T-helper 22 cell (primary cell): ENCODE measurements at places on chromosomes 7 and 10.

DNA sequence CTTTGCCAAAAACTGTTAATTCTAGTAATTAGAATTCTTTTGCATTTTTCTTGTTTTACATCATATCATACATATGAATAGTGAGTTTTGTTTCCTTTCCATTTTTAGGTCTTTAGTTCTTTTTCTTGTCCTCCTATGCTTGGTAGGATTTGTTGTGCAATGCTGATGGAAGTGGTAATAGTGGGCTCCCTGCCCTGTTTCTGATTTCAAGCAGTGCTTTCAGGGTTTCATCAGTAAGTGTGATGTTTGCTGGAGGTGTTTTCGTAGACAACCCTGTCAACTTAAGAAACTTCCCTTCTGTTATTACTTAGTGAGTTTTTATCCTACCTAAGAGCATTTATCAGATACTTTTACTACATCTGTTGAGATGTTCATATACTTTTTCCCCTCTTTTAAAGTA, 50.5 kb downstream of the CSGALNACT2 start:
- no peak for DNase-seq

DNA sequence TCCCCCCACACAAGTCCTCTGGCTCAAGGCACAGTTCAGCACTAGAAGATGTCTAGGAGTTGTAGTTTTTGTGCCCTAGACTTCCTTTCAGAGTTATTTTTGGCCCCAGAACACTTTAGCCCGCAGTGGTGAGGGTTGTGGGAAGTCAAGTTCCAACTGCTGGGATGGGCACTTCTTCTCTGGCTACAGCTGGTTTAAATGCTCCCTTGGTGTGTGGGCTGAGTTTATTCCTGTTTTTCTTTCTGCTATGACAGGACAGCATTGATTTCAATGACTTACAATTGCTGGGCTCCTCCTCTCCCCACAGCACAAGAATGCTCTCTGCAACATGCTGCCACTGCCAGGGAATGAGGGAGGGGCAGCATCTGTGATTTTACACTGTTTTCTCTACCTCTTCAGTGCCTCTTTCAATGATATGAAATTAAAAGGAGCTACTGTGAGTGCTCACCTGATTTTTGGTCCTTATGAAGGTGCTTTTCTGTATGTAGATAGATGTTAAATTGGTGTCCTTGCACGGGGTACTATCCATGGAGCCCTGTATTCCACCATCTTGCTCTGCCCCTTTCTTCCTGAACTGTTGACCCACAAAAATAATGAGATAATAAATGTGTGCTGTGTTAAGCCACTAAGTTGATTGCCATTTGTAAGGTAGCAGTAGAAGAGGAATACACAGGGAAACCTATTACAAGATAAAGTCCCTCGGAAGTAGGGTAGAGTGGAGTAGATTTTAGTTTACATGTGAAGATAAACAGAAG, 56.3 kb downstream of the SLC13A1 start:
- no peak for DNase-seq

- DNase-seq, result no peak
Measured at GRCh38 chr10:96387601-96388000, 28.8 kb upstream of the OPALIN start.

- DNase-seq, result no peak
Measured at GRCh38 chr10:43822631-43823580, 174.2 kb upstream of the ZNF32 start.

GRCh38 chr10:12644380-12645144, 295.2 kb downstream of the CAMK1D start:
- no peak for DNase-seq

DNA sequence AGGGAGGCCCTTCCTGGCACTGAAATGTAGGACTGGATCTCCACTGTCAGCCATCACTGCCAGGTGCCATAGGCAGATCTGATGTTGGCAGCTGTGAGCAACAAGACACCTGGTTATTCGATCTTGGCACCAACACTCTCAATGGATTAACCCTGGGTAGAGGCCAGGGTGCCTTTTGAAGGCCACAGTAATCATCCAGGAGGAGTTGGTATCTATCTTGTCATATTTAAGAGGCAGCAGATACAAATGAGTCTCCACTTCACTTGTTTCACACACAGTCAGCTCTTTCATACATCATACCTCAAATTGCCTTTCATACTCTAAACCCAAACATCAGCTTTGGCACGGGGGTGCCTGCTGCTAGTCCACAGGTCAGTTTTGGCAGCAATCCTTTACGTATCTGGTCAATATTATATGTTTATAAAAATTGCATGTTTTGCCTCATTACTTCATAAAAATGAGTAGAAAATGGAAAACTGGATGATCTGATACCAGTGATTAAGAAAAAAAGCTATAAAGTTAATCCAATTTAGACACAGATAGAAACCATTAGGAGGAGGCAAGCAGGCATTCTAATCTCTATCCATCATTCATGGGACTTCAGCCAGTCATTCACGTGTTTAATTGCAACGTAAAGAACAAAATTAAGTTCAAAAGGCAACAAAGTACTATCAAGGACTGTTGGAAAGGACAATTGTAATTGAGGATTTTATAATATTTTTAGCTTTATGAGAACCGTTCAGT, 12.7 kb upstream of the CACUL1 start:
- DNase-seq, result no peak

DNA sequence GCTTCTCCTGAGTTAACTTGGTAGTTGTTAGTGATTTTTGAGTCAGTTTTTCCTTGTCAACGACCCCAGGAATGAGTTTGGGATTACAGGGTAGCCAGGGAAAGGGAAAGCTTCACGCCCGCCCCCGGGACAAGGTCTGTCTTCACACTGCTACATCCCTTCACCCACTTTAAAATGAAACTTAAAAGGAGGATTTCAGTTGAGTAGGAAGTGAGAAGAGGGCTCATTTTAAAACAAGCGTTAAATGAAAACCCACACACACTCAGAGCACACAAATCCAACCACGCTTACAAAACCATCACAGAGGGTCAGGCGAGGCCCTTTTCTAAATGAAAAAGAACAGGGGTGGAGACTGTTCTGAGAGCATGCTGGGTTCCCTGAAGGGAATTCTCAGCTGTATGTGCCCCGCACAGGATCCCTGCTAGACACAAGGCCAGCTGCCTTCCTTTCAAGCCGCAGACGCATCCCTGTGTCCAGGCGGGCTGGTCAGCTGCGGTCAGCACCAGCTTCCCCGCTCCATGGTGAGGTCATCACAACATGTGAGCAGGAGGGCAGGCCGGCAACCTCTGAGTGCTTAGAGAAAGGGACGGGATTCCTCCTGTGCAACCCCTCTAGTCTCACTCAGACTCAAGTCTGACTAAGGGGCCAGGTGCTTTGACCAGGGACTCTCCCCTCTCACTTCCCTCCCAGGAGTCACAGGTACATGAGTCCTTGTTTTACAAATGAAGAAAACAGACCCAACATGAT, 111.8 kb downstream of the EGFR start:
- no peak for DNase-seq

DNA sequence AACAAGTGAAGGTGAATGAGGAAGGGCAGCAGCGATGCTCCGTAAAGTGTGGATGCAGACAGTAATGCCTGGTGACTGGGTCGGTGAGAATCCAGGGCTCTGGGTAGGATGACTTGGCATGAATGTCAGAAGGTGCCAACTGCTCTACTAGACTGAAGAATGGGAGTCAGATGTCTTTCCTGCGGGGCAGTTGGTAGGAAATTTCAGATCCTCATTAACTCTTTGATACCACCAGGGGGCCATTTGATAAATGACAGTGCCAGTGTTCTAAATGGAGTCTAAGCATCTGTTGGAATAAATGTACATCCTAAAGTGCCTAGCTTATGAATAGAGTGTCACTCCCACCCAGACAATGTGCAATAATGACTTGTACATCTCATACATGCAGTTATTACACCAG, 462.0 kb downstream of the GRM8 start:
- DNase-seq, result no peak

DNA sequence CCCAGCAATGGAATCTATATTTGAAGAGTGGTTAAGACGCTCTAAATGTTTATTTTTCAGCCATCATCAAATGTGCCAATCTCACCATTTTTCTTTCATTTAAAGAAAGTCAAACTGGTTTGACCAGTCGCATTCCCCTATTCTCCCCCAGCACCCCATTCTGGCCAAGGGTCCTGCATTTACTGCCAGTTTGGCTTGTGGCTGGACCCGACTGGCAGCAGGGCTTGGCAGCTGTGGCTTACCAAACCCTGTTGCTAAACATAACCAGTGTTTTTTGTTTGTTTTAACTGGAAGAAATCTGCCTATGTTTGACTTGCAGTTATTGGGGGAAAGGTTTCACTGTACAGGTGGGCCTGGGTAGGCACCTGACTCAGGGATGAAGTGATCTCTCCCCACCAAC, 116.3 kb downstream of the CYP26A1 start:
- no peak for DNase-seq

- DNase-seq, result no peak
Measured at GRCh38 chr7:50142425-50143017, 49.5 kb upstream of the ZPBP start.

GRCh38 chr10:110568055-110568735, 700 bp downstream of the SMC3 start:
- DNase-seq, result peak; percentile 42

GRCh38 chr10:79220307-79220706, 127.0 kb upstream of the PPIF start:
- no peak for DNase-seq

- DNase-seq, result no peak
Measured at GRCh38 chr7:37224746-37225145, 223.9 kb downstream of the ELMO1 start.

- DNase-seq, result no peak
Measured at GRCh38 chr7:124022551-124022950, 10.3 kb downstream of the TMEM229A start.

DNA sequence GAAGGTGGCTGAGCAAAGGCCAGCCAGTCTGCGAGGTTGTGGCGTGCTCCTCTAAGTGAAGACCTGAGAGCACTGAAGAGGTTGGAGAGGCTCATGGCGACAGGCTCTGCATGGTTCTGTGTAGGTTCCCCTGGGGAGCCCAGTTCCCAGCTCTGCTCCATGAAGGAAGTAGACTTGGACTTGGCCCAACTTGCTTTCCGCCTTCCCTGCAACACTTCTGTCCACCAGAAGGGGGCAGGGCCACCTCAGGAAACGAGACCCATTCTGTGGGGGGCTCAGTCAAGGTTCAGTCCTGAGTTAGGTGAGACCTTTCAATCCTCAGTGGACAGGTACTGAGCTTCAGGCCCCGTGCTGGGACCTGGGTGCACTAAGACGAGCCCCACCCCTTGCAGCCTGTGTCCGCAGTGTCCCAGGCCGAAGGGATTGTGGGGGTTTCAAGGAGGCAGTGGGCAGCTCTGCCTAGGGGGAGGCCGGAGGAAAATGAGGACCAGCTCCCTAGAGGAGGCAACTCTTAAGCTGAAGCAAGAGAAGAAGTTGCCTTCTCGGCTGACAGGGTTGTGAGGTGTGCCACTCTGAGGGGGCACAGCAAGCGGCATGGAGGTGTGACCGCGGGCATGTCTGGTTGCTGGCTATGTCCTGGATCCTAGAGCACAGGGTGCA, 15.0 kb upstream of the PCBD1 start:
- DNase-seq, result no peak

- DNase-seq, result no peak
Measured at GRCh38 chr10:60123668-60124067, 217.3 kb upstream of the CCDC6 start.

DNA sequence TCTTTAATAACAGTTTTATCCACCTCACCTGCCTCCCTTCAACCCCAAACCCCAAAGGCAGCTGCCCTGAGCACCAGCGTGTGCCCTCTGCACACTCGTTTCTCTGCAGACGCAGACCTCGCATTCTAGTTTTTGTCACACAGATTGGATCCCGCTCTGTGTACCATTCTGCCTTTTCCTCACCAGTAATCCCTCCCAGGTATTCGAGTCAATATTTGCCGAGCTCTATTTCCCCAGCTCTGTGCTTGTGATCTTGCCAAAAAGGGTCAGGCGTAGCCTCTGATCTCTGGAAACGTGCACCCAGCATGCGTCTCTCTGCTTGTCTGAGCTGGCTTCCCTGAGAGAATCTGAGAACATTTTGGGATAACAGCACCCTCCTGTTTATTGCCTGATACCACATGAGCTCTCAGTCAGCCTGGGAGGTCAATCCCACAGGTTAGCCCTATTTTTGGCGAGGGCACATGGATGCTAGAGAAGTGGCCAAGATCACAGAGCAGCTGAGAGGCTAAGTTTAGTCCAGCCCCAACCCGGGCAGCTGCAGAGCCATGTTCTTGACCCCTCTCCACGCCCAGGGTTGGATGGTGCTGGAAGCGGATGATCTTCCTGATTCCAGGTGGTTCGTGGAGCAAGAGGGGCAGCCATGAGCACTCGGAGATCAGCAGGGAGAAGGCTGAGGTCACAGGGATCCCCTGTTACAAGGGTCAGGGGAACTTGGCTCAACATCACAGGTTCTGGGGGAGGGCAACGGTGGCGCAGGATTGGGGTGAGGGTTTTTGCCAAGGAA, 29.1 kb downstream of the FOXL3 start:
- DNase-seq, result no peak

DNA sequence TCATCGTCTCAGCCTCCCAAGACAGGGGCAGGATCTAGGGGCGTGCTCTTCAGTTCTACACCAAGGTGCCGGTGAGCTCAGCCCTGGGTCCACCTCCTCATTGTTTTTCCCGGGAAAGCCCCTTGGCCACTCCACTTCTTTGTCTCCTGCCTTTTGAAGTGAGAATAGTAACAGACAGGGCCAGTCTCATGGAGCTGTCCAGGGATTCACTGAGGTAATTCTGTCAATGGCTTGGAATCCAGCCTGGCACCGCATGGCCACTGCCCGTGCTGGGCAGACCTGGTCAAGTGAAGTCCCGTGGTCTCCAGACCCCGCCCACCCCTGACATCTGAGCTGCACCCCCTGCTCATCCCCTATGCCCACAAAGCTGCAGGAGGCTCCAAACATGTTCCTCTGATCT, 138.9 kb downstream of the TNS3 start:
- no peak for DNase-seq

DNA sequence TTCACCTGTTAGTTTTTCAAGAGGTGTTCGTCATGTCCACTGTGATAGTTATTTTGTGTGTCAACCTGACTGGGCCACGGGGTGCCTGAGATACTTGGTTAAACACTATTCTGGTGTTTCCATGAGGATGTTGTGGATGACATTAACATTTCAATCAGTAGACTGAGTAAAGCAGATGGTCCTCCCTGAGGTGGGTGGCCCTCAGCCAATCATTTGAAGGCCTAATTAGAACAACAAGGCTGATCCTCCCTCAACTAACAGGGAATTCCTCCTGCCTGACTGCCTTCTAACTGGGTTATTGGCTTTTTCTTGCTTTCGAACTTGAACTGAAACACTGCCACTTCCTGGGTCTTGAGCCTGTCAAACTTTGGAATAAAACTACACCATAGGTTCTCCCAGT, 75.8 kb downstream of the ENO4 start:
- DNase-seq, result no peak
